ENCODE measurements at places on chromosomes 5 and 9.

GRCh38 chr5:26868504-26868903 is 169.9 kb downstream of the CDH9 start:
- no peak for DNase-seq

GRCh38 chr9:12790001-12790400 is 15.2 kb downstream of the LURAP1L start:
- no peak for DNase-seq

DNA sequence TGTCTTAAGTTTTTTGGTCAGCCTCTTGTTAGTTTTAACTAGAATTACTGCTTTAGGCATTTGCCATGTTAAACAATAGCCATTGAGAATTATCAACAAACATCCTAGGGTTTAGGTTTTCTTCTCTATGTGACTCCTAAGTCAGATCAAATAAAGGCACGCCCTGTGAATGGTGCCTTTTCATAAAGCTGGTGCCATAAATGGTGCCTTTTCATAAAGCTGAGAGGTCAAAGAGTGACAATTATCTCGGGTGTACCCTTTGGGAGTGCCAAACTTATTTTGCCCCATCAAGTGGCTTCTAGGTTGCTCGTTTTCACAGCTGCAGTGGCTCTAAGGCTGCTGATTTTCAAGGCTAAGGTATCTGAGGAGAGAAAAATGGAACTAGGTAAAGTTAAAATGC is 391.6 kb downstream of the DMRTA1 start:
- no peak for DNase-seq

DNA sequence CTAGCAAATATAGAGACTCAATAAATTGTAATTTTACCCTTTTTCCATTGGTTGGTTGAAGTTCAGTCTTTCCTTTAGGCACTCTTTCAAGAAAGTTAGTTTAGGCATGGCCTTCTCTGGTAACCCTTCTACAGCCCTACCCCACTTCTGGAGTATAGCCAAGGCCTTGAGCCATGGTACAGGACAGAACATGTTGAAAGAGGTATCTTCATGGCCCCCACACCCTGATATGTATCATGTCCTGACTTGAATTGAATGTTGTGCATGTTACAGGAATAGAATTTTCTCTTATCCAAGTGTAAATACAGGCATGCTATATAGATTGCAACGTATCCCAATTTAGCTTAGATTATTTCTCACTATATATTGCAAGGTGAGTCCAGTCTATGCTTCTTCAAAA is 175.6 kb downstream of the CD180 start:
- DNase-seq, result no peak

GRCh38 chr5:3853362-3853761 is 257.7 kb downstream of the IRX1 start:
- no peak for DNase-seq

DNA sequence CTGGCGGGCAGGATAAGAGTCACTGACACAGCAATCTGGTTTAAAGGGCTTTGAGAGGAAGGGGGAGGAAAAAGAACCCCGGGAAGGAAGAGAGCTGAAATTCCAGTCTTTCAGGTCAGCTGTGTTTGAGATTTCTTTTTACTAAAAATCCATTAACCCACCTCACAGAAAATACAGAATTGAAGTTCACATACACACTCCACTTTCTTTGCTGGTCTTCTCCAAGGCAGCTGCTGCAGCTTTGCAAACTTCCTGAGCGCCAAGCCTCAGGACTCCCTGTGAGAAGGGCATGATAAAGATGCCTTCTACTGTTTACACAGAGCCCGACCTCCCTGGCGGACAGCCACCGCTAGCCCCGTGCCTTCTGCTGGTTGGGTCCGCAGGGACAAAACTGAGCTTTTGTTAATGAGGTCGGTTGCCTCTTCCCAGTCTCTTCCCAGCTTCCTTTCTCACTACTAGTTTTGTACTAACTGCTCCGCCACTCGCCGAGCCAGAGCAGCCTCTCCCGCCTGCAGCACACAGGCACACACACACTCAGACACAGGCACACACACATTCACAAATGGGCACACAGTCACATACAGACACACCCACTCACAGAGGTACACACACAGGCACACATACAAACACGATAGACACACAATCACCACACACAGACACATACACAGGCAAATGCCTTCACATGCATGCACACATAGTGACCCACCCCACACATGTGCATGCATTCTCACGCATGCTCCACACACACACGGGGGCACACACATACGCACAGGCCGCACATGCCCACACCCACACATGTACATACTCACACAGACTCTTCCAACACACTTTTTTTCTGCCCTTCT is at the start of gene FREM1:
FREM1 (minus strand) TSS at position 468 of the 845 bp plus-strand sequence. CDS start 41,451 bp downstream, outside the sequence.
- no peak for DNase-seq

GRCh38 chr9:38054653-38055052 is 14.4 kb downstream of the SHB start:
- DNase-seq, result no peak

- no peak for DNase-seq
Observed at GRCh38 chr5:27734838-27735237, 696.5 kb upstream of the CDH9 start.

GRCh38 chr9:33202552-33203201 is 35.5 kb upstream of the B4GALT1 start:
- DNase-seq, result no peak
